ENCODE measurements at places on chromosomes 16 and 17.

DNA sequence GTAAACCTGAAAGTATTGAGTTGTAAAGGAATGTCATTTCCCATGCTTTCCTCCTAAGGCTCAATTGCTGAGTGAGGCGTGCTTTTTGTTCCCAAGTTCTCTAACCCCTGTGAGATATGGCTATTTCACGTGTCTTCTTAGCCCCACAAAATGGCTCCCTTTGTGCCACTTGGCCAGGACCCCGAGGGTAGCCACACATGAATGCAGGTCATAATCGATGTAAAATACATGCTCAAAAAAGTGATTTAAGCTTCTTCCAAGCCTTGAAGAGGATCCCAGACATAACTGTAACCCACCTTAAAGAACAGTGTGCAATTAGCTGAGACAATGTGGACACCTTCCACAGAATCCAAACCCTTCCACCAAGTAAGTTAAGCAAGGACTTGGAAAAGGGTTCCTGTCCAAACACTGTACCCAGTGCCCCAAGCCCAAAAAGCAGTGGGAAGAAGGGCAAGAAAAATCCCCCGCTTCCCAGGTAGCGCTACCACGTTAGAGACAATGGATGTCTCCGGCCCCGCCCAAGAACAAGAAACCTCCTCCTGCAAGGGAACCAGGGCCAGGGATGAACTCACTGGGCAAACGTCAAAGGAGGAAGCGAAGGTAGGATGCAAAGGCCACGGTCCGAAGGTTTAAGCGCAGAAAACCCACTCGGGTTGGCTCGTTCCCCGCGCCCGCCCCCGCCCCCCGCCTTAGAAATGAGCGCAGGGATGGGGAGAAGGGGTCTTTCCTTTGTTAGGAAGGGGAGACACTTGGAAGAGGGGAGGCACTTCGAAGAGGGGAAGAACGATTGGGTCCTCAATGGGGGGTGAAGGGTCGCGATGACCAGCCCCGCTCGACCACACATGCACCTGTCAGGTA lies 1.2 kb downstream of the JPT1 start:
- peak; percentile 23 for DNase-seq

- DNase-seq: no peak
Observed at GRCh38 chr17:65405563-65405962, 155.9 kb downstream of the AXIN2 start.

GRCh38 chr16:16850274-16850673 lies 471.3 kb downstream of the NPIPA7 start:
- no peak for DNase-seq

GRCh38 chr17:9239793-9240658 lies 218.7 kb downstream of the NTN1 start:
- DNase-seq: peak; percentile 70

- DNase-seq: no peak
Observed at GRCh38 chr17:43655693-43656255, 5.9 kb downstream of the MEOX1 start.

- no peak for DNase-seq
Observed at GRCh38 chr16:14399378-14400284, 230.4 kb downstream of the PARN start.

GRCh38 chr16:66386629-66387622 lies 20.4 kb downstream of the CDH5 start:
- DNase-seq: no peak

- peak; percentile 56 for DNase-seq
Observed at GRCh38 chr17:6435968-6436367, 1.0 kb upstream of the AIPL1 start.

GRCh38 chr16:4011940-4012629 lies 104.2 kb downstream of the ADCY9 start:
- no peak for DNase-seq

- no peak for DNase-seq
Observed at GRCh38 chr17:8947201-8947600, 18.3 kb downstream of the PIK3R5 start.

DNA sequence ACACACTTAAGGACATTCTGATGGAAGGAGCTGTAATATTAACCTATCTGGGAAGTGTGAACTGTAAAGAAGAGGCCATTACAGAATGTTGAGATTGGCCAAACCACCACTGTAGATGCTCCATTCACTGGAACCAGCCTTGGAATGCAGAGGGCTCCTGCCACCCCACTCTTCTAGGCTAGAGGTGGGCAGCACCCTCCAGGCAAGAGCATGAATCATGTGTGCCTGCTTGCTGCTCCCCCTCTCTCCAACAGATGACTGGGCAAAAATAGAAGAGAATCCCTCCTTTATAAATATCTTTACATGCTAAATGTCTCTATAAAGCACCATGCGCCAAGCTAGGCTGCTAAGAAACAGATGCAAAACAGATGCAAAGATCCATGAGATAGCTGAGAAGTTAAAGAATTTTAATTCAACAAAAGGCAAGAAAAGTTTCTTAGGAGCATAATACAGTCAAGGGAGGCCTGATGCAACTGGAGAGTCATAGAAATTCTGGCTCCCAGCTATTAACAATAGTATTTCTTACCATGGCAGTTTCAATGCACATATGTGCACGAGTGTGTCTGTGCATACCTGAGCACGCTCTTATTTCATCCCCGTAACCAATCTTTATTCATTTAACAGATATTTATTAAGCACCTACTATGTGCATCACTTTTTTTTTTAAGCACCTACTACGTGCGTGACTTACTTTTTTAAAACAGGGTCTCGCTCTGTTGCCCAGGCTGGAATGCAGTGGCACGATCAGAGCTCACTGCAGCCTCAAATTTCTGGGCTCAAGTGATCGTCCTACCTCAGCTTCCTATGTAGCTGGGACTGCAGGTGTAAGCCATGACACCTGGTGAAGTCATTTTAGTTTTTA lies 53.6 kb downstream of the GRIN2A start:
- no peak for DNase-seq

- DNase-seq: peak; percentile 63
Observed at GRCh38 chr16:71746442-71747046, 22.0 kb upstream of the PHLPP2 start.

- no peak for DNase-seq
Observed at GRCh38 chr17:72151565-72152386, 31.0 kb downstream of the SOX9 start.

- peak; percentile 59 for DNase-seq
Observed at GRCh38 chr17:36482611-36483504, 3.6 kb upstream of the ZNHIT3 start.

- no peak for DNase-seq
Observed at GRCh38 chr17:46876353-46876887, 25.0 kb downstream of the WNT9B start.

- no peak for DNase-seq
Observed at GRCh38 chr17:79029327-79030009, 5.5 kb downstream of the C1QTNF1 start.

DNA sequence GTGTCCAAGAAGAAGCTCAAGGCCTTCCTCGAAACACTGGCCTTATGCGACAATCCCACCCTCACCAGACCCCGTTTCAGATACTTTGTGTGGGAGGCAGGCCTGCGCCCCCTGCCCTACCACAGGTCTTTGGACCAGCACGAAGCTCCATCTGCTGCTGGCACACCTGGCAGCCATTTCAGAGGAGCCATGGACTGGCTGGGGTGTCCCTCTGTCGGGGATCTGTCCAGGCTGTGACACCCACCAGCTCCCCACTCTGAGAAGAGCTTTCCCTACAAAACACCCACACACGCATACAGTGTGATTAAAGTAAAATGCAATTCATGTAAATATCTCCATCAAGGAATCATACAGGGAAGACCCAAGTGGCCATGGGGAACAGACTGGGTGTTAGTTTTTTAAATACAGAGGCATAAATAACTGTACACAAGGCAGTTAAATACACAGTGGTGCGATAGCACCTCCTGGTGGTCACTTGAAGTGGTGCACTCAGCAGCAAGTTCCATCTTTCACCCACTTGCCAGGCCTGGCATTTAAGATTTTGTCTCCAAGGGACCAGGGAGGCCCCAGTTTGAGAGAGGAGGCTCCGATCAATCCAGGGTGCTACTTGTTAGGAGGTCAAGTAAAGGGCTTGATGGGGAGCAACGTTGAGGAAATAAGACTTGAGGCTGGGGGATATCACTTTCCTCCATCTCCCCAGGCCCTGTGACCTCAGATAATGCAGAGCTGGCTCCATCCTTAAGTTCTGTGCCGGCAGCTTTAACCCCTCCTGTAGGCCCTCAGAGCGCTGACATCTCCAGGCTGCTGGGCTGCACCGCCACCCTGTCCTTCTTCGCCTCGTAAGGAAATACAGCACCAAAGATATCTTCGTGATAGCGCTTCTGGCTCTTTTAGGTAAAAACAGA lies 43.6 kb downstream of the NOS2 start:
- DNase-seq: peak; percentile 45

DNA sequence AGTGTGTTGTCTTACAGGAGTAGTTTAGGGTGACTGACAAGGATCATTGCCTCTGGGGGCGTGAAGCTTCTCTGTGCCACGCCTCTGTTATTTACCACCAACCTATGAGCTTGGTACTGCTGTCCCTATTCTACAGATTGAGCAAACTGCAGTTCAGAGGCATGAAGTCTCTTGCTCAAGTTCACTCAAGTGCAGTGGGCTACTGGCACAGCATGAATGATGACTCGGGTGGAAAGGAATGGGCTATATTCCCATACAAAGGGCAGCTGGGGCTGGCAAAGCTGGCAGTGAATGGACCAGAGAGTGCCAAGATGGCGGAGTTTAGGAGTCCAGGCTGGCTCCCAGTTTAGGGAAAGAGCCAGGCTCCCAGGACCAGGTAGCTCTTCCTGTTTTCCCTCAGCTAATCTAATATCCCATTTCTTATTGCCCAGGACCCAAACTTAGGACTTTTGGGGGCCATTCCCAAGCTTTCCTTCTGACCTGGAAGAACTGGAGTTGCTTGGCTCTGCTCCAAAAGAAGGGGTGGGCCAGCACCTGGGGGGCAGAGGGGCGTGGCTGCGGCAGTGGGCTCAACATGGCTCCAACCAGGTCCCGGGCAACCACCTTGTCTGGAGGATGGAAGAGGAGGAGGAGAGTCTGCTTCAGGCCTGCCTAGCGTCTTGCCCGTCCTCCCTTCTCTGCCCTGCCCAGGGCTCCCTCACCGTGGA lies 12.9 kb downstream of the PLK1 start:
- DNase-seq: no peak

- DNase-seq: no peak
Observed at GRCh38 chr16:4316864-4317531, 1.1 kb downstream of the GLIS2 start.

GRCh38 chr16:11797957-11798299 lies 870 bp upstream of the ZC3H7A start:
- DNase-seq: no peak
